ENCODE measurements at places on chromosomes 5 and 9. TPM values are rescaled to one million over a fixed set of nuclear protein-coding genes. Genes with fewer than 3 reads are reported as not detected.
A peak's percentile ranks its signal among the peaks of the same experiment; 100 is the strongest.

DNA sequence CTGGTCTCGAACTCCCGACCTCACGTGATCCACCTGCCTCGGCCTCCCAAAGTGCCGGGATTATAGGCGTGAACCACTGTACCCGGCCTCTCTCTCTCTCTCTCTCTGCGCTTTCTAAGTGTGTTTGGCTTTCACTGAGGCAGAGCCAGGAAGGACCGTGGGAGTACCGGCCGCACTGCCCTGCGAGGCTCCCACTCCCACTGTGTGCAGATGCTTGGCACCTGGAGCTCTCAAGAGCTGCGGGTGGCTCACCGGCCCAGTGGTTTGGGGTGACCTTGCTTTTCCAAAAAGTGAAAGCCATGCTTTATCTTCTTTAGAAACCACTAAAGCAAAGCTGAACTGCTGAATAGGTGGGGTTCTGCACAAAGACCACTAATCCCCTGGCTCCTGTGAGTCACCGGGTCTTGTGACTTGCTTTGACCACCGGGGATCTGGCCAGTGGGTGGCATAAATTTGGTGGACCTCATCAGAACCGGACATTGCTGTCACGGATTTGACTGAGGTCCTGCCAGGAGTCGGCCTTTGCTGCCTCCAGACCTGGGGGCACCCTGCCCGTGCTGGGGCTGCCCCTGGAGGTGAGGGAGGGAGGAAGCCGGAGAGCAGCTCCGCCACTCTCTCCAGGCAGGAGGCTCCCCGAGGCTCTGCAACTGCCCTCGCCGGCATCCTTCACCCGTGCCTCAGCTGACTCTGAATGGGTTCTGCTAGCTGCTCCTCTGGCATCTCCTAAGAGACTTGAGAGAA, 228.9 kb downstream of the FANCC start:
- H3K36me3 ChIP-seq = no peaks in the 10 kb centered on the region
- peaks cover 7% of the 10 kb centered on the region for H3K4me1 ChIP-seq
- H3K27me3 ChIP-seq = no peaks in the 10 kb centered on the region
- DNase-seq = no peak
- no peak overlapping the region for H3K27ac ChIP-seq
- no peak overlapping the region for H3K4me3 ChIP-seq

GRCh38 chr5:23457780-23458179, 49.6 kb upstream of the PRDM9 start:
- no peak overlapping the region for H3K27ac ChIP-seq

GRCh38 chr9:108967916-108968315, 33.7 kb downstream of the ABITRAM start:
- no peaks in the 10 kb centered on the region for H3K27me3 ChIP-seq
- H3K36me3 ChIP-seq = peaks cover 14% of the 10 kb centered on the region
- no peaks in the 10 kb centered on the region for H3K4me1 ChIP-seq
- DNase-seq = no peak
- no peak overlapping the region for H3K4me3 ChIP-seq

GRCh38 chr5:107254214-107254901, 416.4 kb downstream of the EFNA5 start:
- no peak overlapping the region for H3K4me3 ChIP-seq
- H3K4me1 ChIP-seq = no peaks in the 10 kb centered on the region
- no peak for DNase-seq
- H3K36me3 ChIP-seq = no peaks in the 10 kb centered on the region
- no peaks in the 10 kb centered on the region for H3K27me3 ChIP-seq

DNA sequence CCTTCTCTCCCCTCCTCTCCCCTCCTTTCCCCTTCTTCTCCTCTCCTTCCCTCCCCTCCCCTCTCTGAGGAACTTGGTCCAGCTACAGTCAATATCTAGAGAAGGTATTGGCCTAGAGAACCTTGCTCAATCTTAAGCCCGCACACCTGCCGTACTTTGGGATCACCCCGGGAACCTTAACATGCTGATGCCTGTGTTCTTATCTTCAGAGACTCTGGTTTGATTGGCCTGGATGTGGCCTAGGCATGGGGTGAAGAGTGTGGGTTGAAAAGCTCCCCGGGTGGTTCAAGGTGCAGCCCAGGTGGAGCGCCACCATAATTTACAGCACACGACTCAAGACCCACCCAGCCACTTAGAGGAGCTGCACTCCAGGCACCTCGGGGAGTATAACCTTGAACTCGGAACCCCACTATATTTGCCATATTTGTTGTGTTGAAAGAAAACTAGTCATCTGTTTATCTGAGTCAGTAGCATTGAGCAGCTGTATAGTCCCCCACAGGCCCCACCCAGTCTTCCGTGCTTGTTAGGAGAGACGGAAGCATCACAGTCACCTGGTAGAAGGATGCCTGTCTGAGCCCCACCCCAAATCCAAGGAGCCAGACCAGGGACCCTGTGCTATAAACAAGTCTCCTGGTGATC, 14.4 kb upstream of the PHF19 start:
- peak overlapping the region; percentile 79 for H3K4me3 ChIP-seq
- peaks cover 2% of the 10 kb centered on the region for H3K36me3 ChIP-seq
- peak overlapping the region; percentile 98 for H3K27ac ChIP-seq
- no peaks in the 10 kb centered on the region for H3K27me3 ChIP-seq
- peak; percentile 59 for DNase-seq

- H3K27me3 ChIP-seq = peaks cover 2% of the 10 kb centered on the region
- no peaks in the 10 kb centered on the region for H3K36me3 ChIP-seq
- H3K27ac ChIP-seq = no peak overlapping the region
- no peaks in the 10 kb centered on the region for H3K4me1 ChIP-seq
Observed at GRCh38 chr5:173547579-173547978, 68.9 kb downstream of the BOD1 start.

GRCh38 chr9:35272989-35273388, 111.2 kb downstream of the UNC13B start:
- peaks cover 4% of the 10 kb centered on the region for H3K36me3 ChIP-seq
- H3K27me3 ChIP-seq = peaks cover 6% of the 10 kb centered on the region
- no peak overlapping the region for H3K27ac ChIP-seq
- H3K4me1 ChIP-seq = peaks cover 11% of the 10 kb centered on the region
- no peak overlapping the region for H3K4me3 ChIP-seq

DNA sequence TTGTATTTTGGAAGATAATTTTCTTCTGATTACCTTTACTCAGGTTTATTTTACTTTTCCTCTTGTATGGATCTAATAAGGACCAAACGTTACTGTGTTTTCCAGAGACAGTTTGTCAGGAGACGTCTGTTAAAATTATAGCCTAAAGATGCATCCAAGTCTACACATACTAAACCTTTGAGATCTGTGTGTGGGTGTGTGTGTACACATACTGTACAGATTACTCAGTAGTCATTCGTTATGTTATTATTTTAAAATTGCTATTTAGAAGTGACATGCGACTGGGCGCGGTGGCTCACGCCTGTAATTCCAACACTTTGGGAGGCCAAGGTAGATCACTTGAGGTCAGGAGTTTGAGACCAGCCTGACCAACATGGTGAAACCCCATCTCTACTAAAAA, 51.6 kb upstream of the CNTLN start:
- no peak for DNase-seq
- no peak overlapping the region for H3K4me3 ChIP-seq
- no peak overlapping the region for H3K27ac ChIP-seq
- no peaks in the 10 kb centered on the region for H3K36me3 ChIP-seq
- no peaks in the 10 kb centered on the region for H3K27me3 ChIP-seq

DNA sequence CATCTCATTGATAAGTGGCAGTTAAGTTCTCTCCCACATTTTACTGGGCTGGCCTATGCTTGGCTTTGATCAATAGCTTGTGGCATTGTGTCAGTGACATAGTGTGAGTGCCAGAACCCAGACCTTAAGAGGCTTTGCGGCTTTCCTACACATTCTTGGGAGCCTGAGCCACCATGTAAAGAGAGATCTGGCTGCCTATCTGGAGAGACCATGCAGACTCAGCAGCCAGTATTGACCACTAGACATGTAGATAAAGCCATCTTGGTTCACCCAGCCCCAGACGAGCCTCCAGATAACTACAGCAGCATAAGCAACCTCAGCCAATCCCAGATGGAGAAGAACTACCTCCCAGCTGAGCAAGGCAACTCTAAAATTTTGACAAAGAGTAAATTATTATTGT, 28.6 kb downstream of the C9orf153 start:
- no peak overlapping the region for H3K4me3 ChIP-seq
- no peaks in the 10 kb centered on the region for H3K4me1 ChIP-seq
- peaks cover 3% of the 10 kb centered on the region for H3K27me3 ChIP-seq
- H3K27ac ChIP-seq = no peak overlapping the region
- DNase-seq = no peak
- no peaks in the 10 kb centered on the region for H3K36me3 ChIP-seq

DNA sequence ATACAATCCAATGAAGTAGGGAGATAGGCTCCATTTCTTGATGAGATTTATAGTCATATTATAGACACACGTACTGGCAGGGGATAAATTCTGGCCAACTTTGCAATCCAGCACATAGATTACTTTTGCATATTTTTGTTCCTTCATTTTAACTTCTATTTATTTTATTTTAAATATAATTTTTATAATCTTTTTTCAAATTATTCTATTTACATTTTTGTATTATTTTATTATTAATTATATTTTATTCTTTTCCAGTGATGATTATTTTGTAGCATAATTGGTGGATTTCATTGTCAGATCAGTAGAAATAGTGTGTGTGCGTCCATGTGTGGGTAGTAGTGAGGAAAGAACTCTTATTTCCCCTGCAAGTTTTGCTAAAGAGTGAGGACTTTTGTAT, 980.1 kb upstream of the TYRP1 start:
- H3K36me3 ChIP-seq = no peaks in the 10 kb centered on the region
- H3K27me3 ChIP-seq = no peaks in the 10 kb centered on the region
- H3K4me3 ChIP-seq = no peak overlapping the region
- H3K4me1 ChIP-seq = no peaks in the 10 kb centered on the region
- DNase-seq = no peak

- no peak overlapping the region for H3K27ac ChIP-seq
- H3K36me3 ChIP-seq = no peaks in the 10 kb centered on the region
- DNase-seq = no peak
- H3K27me3 ChIP-seq = no peaks in the 10 kb centered on the region
- no peak overlapping the region for H3K4me3 ChIP-seq
- no peaks in the 10 kb centered on the region for H3K4me1 ChIP-seq
Observed at GRCh38 chr9:26067608-26068007, 389.4 kb upstream of the TUSC1 start.

Gene JAKMIP2
- 4.9 TPM for total RNA-seq

Gene BARHL1
- total RNA-seq = not detected

Gene EQTN
- total RNA-seq = not detected

DNA sequence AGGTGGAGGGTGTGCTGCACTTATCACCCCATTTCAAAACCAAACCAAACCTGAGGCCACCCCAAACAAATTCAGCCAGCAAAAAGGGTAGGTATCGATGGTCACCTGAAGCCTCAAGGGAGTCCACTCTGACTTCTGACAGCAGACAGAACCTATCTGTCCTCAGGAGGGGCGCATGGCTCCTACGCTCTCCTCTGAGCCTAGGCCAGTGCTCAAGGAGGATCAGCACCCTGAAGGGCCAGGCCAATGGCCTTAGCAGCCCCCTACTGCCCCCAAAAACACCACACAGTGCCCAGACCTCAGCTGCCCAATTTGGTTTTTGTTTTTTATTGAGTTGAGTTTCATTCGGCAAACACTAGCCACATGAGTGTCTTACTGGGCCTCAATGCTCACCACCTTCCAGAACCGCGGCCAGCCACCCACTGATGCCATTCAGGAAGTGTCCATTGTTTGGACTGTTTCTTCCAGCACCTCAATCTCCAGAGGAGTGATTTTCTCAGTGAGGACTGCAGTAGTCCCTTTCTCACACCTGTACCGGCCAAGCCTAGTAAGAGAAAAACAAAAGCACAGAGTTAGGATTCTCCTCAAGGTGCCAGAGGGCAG, 62.0 kb downstream of the PSMB7 start:
- H3K27me3 ChIP-seq = no peaks in the 10 kb centered on the region
- no peak overlapping the region for H3K27ac ChIP-seq
- H3K4me1 ChIP-seq = peaks cover 19% of the 10 kb centered on the region
- DNase-seq = no peak
- H3K4me3 ChIP-seq = no peak overlapping the region

Gene PCDHA10
- total RNA-seq = not detected

Gene PDZD2
- total RNA-seq = 0.22 TPM

GRCh38 chr5:35617060-35617434, 616 bp upstream of the SPEF2 start:
- DNase-seq = no peak
- H3K4me1 ChIP-seq = peaks cover 13% of the 10 kb centered on the region
- H3K36me3 ChIP-seq = peaks cover 7% of the 10 kb centered on the region
- H3K27me3 ChIP-seq = no peaks in the 10 kb centered on the region
- H3K27ac ChIP-seq = peak overlapping the region; percentile 95
- H3K4me3 ChIP-seq = peak overlapping the region; percentile 86

Gene CAVIN4
- not detected for total RNA-seq

DNA sequence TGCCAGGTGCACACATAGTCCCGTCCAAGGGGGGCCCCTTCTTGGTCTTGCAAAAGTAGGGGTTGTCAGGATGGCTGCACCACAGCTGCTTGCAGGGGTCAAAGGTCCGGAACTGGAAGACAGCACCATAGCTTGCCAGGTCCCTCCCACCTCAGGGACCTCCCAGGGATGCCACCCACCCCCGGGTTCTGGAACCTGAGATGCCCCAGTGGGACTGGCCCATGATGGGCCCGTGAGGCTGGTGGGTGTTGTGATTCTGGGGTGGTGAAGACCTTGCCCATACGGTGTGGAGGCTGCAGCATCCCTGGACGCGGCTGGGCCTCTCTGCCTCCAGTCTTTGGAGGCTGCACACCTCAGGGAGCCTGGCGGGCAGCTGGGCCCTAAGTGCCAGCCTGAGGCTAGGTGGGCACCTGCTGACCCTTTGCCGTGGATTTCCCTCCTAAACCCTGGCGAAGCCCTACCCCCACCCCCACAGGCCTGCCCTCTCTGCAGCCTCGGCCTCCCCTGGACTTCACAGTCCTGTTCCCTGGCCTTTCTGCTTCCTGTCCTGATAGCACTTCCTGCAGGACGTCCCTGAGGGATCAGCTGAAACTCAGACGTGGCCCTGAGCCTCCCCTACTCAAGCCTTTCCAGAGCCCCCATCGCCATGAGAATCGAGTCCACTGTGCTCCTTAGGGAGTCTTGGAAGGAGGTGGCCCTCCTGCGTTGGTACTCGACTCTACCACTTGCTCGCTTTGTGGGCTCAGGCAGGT, 92.1 kb downstream of the ZNF354C start:
- no peak overlapping the region for H3K4me3 ChIP-seq
- H3K4me1 ChIP-seq = no peaks in the 10 kb centered on the region
- H3K27me3 ChIP-seq = no peaks in the 10 kb centered on the region
- H3K27ac ChIP-seq = no peak overlapping the region
- no peak for DNase-seq

GRCh38 chr9:134364391-134365114, 38.3 kb downstream of the RXRA start:
- no peaks in the 10 kb centered on the region for H3K27me3 ChIP-seq
- H3K4me1 ChIP-seq = peaks cover 3% of the 10 kb centered on the region
- no peak overlapping the region for H3K27ac ChIP-seq
- H3K4me3 ChIP-seq = no peak overlapping the region
- H3K36me3 ChIP-seq = no peaks in the 10 kb centered on the region

Data from activated naive CD8-positive, alpha-beta T cell treated with anti-CD3 and anti-CD28 coated beads, Interleukin-2, amount 10 ng/mL, durations not matched to agents 7 days and 5 days (primary cell).